ENCODE measurements at places on chromosomes 11 and 22. TPM values are rescaled to one million over a fixed set of nuclear protein-coding genes. Genes with fewer than 3 reads are reported as not detected.

GRCh38 chr22:22872722-22873708 lies 14.6 kb upstream of the IGLL5 start:
- no peak for DNase-seq

DNA sequence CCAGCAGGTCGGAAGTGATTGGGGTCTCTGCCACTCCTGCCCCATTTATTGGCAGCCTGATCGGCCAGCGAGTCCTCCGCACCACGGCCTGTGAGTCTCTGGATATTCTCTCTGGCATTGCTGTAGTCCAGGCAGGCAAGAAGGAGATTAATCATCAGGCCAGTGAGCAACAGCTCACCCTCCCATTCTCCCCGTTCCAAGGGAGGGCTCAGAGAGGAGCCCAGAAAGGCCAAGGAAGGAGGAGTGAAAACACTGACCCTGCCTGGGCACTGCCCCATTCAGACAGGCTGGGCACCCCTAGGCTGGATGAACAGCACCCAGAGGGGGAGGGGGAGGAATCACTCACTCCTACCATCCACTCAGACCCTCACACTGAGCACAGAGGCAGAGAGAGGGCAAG lies 3.1 kb downstream of the SAA2 start:
- DNase-seq, result no peak

The OR5I1 gene
- total RNA-seq, result not detected

DNA sequence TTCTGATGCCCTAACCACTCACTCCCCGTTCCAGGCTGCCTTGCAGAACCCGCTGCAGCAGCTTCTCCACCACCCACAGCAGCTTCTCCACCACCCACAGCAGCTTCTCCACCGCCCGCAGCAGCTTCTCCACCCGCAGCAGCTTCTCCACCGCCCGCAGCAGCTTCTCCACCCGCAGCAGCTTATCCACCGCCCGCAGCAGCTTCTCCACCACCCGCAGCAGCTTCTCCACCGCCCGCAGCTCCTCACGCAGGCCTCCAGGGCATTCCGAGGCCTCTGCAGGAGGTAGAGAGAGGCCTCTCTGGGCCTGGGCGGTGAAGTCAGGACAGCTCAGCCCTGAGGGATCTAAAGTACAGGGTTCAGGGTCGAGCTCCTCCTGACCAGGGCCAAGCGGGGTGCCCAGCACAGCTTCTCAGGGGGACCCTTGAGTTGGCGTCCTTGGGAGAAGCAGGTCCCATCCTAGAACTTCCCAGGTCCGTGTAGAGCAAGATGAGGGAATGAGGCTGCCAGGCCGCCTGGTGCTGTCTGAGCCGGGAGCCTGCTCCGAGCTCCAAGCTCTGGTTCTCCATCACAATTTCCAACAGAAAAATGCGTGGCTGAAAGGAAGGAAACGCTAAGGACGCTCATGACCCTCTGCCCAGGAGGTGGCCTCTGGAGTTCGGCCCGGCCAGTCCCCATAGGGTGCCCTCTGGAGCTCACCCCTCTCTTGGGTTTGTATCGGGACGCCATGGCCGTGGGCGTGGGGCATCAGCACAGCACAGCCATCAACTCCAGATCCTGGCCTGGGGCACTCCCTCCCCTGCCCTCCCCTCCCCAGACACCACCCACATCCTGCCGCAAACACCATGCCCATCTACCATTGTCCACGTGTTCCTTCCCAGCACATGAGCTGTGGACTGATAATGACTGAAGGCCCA lies 528.6 kb downstream of the BRD1 start:
- DNase-seq, result no peak

The TMEM25 gene
- 27.0 TPM for total RNA-seq

The POU2AF1 gene
- total RNA-seq, result 0.17 TPM

The CNTF gene
- total RNA-seq, result 2.3 TPM

DNA sequence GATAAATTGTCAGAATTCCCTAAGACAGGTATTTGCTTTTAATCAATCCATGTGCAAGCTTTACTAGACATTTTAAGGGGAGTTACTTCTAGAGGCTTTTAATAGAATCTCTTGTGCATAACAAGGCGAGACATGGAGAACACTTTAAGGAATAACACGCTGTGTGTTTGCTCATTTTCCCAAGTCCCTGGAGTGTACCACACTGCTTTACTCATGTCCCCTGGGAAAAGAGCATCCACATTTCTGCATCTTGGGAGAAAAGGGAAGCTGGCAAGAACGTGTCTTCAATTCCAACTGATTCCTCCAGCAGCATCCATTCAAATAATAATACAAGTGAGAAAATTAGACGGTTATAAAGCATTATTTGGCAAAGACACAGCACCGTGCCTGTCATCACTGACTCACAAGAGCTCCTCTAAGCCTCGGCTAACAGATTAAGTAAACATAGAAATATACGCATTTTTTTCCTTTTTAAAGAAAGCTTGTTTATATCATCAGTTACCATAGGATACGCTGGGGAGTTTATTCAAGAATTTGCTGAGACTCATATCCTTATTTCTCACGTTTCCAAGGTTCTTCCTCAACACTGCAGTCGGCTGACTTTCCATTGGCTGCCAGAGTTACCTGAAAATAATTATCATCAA lies 121.5 kb downstream of the CD44 start:
- no peak for DNase-seq

GRCh38 chr22:41910050-41911000 lies 4.5 kb downstream of the SHISA8 start:
- no peak for DNase-seq

The SAA4 gene
- not detected for total RNA-seq

- no peak for DNase-seq
Measured at GRCh38 chr11:73453562-73453961, 77.4 kb downstream of the RELT start.

DNA sequence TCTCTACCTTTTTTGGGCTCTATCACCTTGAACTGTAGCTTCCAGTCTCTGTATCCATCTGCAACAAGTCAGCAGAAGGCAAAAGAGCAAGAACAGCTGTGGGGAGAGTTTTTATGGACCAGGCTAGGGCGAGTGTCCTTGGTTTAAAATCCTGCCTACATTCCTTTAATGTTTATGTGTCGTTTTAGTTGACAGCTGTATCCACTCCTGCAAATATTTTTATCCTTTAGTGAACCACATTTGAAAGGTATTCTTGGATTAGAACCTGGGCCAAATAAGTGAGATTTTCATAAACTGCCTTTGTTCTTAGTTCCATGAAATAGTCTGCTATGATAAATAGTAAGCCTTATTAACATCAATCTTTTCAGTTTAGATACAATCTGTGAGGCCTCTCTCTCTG lies 712.2 kb downstream of the ETS1 start:
- no peak for DNase-seq

- DNase-seq, result no peak
Measured at GRCh38 chr11:61747967-61748285, 4.5 kb upstream of the MYRF start.

- DNase-seq, result no peak
Measured at GRCh38 chr11:74543991-74544390, 48.4 kb upstream of the POLD3 start.

- DNase-seq, result no peak
Measured at GRCh38 chr22:45399712-45400445, 13.5 kb downstream of the SMC1B start.

DNA sequence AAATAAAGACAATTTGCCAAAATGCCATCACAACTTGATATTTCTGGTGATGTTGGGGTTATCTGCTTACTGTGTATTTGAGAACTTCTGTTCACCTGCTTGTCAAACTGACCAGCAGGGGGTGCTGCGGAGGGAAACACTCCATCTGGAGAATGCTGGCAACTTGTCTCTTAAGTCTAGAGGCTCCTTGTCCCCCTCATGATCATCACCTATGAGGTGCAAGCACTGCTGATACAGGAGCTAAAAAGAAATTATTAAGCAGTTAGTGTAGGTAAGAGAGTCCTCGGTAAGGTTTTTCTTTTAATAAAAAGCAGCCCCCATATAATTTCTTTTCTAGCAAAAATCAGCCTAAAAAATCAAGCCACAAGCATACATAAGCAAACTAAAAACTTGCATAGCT lies 32.7 kb upstream of the GLYATL1B start:
- peak; percentile 40 for DNase-seq

DNA sequence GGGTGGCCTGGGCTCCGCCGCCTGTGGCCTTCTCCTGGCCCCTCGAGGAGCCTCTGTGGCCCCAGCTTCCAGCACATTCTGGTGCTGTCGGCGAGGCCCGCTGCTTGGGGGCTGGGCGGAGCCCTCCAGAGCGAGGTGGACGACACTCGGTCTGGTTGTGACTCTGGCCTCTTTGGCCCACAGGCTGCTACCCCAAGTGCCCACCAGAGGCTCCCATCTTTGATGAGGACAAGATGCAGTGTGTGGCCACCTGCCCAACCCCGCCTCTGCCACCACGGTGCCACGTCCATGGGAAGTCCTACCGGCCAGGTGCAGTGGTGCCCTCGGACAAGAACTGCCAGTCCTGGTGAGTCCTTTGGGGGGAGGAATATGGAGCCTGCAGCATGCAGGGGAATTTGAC lies 22.4 kb downstream of the MUC5AC start:
- DNase-seq, result no peak

- DNase-seq, result no peak
Measured at GRCh38 chr22:42613872-42614301, 796 bp downstream of the POLDIP3 start.

DNA sequence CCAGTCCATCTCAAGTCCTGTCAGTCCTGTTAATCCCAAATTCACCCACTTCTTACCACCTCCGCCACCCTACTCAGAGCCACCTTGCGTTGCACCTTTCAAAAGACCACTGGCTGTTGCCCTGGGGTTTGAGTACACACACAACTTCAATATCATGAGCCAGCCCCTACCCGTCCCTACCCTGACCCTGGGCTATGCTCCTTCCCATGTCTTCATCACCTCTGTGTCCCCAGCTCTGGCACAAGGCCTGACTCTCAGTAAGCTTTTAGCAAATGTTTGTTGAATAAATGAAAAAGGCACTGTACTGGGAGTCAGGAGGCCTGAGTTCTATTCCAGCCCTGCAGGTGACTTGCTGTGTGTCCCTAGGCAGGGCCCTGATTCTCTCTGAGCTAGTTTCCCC lies 26.5 kb downstream of the OTOG start:
- DNase-seq, result no peak

DNA sequence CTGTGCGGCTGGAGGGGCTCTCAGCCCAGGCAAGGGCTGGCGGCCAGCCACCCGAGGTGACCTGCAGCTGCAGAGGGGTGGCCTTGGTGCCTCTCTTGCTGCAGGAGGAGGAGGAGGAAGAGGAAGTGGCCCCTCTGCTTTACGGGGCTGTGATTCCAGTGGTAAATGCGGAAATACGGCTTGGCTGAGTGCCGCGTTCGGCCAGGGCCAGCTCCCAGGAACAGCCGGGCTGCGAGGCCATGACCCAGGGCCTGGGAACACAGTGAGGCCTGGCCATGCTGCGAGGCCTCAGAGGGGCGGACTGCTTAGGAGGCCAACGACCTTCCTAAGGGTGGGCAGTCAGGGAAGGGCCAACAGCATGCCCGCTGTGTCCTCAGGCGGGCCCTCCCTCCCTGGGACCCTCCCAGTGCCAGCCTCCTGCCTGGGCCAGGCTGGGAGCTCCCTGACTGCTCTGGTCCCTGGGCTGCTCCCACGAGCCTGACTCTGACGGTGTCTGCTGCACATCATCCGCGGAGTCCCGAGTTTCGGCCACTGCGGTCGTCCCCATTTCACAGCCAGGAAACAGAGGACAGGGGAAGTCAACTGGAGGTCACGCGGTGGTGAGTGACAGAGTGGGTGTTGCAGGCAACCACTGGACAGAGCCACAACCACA lies 20.8 kb upstream of the PPARA start:
- DNase-seq, result no peak

DNA sequence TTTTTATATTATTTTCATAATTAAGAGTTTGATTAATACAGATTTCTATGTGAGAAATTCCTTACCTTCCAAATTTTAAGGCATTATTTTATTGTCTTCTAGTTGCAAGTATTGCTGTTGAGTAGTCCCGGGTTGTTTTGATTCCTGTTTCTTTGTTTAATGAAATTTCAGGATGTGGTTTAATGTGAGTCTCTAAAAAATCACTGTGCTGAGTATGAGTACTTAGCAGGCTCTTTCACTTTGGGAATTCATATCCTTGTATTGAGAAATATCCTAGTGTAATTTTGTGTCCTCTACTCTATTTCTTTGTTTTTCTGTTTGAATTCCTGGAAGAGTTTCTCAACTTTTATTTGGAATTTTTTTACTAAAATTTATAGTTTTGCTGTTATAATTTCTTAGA lies 113.2 kb downstream of the TMEM135 start:
- no peak for DNase-seq

The TRAF6 gene
- total RNA-seq, result 9.3 TPM

The CSNK2A3 gene
- 2.0 TPM for total RNA-seq

The TSPAN18 gene
- total RNA-seq, result 18.3 TPM

DNA sequence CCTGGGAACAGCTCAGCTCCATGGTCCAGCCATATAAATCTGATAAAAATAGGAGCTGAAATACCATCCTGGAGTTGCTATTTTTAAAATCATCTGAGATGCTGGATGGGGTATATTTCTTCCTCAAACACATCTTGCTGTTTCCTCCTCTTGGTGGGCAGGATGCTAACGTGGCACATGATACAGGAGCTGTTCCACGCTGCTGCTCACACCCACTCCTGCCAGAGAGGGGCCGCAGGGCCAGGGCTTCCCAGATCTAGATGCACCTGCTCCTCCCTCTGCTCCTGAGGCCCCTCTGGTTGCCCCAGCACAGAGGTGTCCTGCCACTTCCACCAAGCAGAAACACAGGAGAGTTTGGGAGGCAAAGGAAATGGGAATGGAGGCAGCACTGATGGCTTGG lies 3.3 kb upstream of the ST3GAL4 start:
- DNase-seq, result no peak

DNA sequence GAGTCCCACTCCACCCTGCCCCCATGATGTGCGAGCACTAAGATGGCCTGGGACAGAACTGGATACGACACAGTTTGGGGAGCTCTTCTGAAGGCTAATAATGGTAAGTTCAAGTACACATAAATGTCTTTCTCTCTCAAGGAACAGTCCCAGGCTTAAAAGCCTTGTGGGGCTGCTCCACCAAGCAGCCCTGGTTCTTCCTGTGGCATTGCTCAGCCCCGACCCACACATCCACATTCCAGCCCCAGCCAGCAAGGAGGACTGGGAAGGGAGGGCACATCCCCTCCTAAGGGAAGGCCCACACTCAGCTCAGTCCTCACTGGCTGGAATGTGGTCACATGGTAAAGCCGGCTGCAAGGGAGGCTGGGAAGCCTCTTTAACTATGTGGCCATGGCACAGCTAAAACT lies 13.3 kb upstream of the MB start:
- DNase-seq, result peak; percentile 38

The CPT1A gene
- 54.4 TPM for total RNA-seq

The PANX2 gene
- 8.0 TPM for total RNA-seq

The C11orf16 gene
- not detected for total RNA-seq

- DNase-seq, result no peak
Measured at GRCh38 chr11:83235825-83236224, 42.3 kb downstream of the ANKRD42 start.

- no peak for DNase-seq
Measured at GRCh38 chr11:12832480-12833224, 158.4 kb downstream of the TEAD1 start.

The HDHD5 gene
- total RNA-seq, result 70.1 TPM

DNA sequence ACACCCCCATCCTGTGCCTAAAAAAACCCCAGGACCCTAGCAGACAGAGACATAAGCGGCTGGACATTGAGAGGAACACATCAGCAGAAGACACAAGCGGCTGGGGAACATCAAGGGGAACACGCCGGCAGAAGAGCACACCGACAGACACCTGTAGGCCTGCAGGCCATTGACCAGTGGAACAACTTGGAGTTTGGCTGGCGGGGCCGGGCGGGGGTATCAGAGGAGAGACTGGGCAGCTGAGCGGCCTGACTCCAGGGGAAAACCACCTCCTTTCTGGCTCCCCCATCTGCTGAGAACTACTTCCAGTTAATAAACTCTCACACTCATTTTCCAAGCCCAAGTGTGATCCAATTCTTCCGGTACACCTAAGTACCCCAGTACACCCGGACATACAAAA lies 264.7 kb upstream of the ISX start:
- DNase-seq, result no peak

GRCh38 chr22:28903080-28903479 lies 19.7 kb downstream of the ZNRF3 start:
- DNase-seq, result no peak
